Forelimb muscle (tissue), 1 donor: ENCODE measurements at places on chromosomes 12 and 14.

DNA sequence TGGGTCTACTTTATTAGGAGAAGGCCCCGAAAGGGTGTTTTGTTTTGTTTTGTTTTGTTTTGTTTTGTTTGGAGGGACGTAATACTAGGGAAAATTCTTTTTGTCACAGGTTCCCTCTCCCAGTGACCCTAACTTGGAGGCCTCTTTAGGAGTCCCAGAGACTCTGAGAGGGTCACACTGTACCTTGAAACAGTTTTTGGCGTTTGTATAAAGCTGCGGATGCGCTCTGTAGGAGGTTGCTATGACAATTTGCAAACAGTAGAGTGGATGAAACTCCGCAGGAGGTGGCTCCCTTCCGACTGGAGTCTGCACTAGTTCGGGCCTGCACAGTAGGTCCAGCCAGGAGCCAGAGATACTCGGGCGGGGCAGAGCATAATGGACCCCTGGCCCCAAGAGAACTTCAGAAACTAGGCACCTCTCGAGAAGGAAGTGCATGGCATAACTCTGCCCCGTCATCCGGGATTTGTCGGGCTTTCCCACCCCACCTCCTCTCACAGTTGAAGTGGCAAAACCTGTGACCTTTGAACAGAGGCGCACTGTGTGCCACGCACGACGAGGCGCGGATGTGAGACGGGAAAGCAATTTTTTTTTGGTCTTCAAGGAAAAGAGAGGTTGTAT is 1.3 kb upstream of the DYRK2 start:
- DNase-seq = no peak

DNA sequence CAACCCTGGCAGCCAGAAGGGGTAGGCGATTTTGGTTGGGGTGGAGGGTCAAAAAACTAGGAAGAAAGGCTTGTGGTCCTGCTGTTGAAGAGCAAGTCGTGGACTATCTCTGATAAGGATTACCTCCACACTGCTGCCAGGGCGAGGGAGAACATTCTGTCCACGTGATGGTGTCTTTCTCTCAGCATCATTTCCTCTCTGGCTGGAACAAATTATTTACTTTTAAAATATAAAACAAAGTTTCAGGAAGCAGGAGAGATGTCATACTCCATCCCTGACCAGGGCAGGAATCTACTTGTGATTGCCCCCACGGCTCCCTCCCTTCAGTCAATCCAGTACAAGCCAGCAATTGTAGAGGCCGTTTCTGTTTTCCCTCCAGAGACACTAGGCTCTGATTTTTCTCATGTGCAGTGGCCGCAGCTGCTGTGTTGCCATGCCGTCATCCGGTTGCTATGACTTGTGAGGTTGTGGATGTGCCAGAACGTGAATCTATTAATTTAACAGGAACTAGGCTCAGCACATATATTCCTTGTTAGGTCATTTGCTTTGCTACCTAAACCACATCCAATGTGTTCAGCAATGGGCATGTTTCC is 61.5 kb upstream of the PTGR2 start:
- peak; percentile 93 for DNase-seq

DNA sequence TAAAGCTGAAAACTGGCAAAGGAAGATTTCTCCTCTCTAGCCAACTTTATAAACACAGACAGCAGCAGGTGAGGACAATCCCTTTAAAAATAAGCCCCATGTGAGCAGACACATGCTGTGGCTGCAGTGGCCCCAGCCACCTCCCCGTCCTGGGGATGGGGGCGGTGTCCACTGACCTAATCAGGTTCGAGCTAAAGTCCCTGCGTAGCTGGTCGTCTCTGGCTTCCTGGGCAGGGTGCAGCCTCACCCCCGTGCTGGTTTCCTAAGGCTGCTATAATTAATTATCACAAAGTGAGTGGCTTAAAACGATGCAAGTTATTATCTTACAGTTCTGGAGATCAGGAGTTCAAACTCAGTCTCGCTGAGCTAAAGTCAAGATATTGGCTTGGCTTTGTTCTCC is 1.0 kb downstream of the BDKRB1 start:
- no peak for DNase-seq

- DNase-seq = no peak
These were observed 295.6 kb downstream of the DPF3 start for GRCh38 chr14:72598306-72598705.

DNA sequence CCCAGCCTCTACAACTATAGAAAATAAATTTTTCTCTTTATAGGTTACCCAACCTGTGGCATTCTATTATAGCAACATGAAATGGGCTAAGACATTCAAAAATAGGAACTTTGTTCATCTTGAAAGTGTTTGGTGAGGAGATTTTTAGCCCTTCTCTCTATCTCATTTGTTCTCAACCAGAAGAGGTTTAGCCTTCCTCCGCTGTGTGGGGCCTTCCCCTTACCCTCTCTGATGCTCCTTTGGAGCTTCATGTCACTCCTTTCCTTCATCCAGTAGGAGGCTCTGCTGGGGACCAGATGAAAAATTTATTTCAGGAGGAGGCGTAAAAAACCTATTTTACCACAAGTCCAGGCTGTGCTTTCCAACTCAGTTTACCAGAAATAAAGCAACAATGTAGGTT is 94.1 kb downstream of the RTN1 start:
- no peak for DNase-seq

GRCh38 chr12:126474703-126475102 is 1409.5 kb downstream of the AACS start:
- no peak for DNase-seq

DNA sequence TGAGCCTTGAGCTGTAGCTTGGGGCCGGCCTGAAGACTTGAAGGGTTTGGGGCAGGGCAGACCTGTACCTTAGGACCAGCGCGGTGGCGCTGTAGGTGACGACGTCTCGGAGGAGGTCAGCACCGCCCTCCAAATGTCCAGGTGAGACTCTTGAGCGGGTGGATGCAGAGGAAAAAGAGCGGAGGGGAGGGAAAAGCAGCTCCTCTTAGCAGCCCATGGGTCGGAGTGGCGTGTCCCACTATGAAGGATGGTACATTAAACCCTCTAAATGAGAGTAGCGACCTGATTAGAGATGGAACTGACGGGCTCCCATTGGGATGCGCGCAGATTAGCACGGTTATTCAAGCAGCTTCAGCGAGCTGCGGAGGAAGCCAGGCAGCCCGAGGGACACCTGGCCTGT is 77.0 kb upstream of the MAP1LC3B2 start:
- DNase-seq = no peak

GRCh38 chr12:24605916-24606315 is 343.0 kb downstream of the BCAT1 start:
- no peak for DNase-seq

DNA sequence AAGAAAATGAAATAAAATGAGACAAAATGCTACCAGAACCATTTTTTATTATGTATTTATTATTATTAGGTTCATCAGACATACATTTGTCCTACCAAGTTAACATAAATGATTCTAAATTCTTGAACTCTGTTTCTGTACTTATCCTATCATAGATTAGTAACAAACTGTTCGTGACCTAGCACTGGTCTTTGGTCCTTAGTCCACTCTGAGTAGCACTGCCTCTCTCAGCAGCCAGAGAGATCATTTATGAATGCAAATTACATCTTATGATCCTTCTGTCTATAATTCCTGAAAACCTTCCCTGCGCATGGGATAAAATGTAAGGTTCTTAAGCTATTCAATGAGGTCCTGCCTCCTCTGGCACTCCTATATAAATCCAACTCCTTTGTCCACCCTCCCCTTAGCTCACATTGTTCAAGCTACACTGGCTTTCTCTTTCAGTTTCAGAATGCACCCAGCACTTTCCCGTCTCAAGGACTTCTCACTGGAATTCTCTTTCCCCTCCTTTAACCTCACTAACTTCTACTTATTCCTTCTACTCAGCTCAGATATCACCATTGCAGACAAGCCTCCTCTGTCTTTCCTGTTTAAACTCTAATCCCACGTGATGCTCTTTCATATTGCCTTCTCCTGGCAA is 17.1 kb downstream of the PDZRN4 start:
- DNase-seq = no peak

- no peak for DNase-seq
These were observed 1069.1 kb downstream of the SLC6A15 start for GRCh38 chr12:83843541-83843940.

DNA sequence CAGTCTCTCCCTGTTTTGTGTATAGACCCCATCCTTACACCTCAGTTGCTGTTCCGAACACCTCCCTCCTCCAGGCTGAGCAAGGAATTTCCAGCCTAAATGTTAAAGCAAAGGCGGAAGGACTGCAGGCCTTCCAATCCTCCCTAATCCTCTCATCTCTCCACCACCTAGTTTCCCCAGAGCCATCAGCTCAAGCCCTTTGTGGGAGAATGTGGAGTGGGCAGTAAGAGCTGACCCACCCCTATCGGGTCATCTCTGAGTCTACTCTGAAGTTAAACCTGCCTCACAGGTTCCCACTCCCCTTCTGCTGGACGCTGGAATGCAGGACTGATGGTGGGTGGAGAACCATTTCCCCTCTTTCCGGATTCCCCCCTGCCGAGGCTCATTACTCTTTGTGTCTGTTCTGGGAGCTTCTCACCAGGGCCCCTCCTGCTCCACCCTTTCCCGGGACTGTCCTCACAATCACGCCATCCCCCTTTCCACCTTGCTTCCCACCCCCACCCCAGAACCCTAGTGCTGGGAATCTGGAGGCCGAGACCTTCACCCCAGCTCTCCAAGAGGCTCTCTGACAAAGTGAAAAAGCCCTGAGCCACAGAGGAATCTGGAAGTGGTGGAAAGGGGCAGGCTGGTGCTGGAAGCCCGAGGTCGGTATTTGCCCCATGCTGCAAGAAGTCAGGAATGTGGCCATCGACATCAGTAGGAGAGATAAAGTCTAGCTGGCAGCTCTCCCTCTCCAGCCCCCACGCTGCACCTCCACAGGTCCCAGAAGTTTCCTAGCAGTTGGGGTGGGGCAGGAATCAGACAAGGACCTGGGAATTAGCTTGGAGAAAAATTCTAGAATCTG is 3.3 kb upstream of the KRT18 start:
- DNase-seq = no peak

GRCh38 chr14:59225281-59225680 is 36.8 kb downstream of the DAAM1 start:
- no peak for DNase-seq

- no peak for DNase-seq
These were observed 29.0 kb upstream of the PLEKHG7 start for GRCh38 chr12:92673756-92674155.

DNA sequence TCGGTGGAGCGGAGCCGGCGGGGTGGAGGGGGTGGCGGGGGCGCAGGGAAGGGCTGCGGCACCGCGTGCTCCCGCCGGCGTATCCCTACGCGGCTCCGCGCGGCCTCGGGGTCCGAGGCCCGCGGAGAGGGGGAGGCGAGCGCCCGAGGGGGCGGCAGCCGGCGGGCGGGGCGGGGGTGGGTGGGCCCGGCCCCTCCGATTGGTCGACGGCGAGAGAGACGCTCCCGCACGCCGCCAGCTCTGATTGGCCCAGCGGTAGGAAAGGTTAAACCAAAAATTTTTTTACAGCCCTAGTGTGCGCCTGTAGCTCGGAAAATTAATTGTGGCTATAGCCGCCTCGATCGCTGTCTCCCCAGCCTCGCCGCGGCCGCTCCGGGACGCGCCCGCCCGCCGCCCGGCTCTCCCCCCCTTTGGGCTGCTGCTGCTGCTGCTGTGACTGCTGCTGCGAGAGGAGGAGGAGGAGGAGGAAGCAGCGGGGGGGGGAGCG is at the start of gene FOXG1:
TSS of gene FOXG1 (plus strand) at position 319 of the 487 bp plus-strand sequence. CDS start 493 bp downstream, outside the sequence.
- DNase-seq = no peak

- DNase-seq = no peak
These were observed 649.9 kb upstream of the FOXG1 start for GRCh38 chr14:28116716-28117115.

DNA sequence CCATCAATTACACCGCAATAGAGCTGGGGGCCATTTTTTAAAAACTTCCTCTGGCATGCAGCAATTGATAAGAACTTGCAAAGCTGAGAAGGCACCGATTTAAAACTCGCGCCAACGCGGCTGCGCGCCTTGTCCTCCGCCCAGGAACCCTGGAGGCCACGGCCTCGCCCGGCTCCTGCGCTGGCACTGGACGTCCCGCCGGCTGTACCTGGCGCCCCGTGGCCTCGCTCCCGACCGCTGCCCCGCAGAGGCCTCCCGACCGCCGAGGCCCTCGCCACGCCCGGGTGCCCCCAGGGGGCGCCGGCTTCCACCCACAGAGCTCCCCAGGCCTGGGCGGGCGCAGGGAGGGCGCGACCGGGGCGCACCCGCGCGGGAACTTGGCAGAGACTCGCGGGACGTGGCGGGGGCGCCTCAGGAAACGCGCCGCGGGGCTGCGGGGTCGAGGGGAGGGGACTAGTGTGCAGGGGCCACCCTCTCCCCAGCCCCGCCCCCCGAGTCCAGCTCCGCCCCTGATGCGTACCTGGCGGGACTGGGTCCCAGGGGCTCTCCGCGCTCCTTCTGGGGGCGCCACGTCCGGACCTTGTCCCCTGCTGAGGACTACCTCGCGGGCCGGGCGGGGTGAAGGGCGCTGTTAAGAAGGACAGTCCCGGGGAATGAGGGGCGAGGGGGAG is 65.7 kb downstream of the TNFAIP2 start:
- DNase-seq = no peak

DNA sequence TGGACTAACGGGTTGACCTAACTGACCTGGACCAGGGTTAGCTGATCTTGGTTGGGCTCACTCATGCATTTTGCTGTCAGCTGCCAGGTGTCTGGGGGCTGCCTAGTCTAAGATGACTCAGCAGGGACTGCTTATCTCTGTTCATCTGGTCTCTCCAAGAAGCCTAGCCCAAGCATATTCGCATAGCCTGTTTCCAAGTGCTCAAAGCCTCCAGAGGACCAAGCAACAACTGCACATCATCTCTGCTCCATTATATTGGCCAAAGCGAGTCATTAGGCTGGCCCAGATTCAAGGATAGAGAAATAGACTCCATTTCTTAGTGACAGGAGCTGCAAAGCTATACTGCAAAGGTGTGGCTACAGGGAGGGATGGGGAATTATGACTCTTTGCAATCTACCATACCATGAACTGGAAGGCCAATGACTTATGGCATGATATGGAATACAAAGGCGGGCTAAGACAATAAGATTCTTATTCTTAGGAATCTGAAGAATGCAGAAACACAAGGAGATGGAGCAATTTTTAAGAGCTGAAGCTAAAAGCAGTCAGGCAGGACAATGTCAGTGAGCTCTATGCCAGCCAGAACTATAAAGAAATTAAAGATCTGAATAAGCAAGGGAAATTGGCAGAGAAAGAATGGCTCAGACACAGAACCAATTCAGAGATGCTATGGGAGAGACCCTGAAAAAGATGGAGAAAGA is 194.6 kb upstream of the FSCB start:
- no peak for DNase-seq
